CD4-positive, alpha-beta T cell treated with Interleukin-4 for 4 hours (primary cell): ENCODE measurements at places on chromosomes 12 and 14.

GRCh38 chr12:41186026-41186425 is 2.1 kb upstream of the PDZRN4 start:
- DNase-seq = no peak

DNA sequence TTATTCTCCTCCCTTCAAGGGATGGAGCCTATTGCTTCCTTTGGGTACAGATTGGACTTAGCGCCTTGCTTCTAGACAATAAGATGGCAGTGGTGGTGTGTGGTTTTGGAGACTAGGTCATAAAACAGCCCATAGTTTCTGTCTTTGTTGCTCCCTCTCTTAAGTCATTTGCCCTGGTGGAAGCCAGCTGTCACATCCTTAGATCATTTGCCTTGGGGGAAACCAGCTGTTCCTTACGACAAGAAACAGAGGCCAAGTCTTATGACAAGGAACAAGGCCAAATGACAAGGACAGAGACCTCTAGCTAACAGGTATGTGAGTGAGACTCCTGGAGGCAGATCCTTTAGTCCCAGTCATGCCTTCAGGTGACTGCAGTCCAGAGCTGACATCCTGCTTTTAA is 9.2 kb upstream of the PALS1 start:
- no peak for DNase-seq

DNA sequence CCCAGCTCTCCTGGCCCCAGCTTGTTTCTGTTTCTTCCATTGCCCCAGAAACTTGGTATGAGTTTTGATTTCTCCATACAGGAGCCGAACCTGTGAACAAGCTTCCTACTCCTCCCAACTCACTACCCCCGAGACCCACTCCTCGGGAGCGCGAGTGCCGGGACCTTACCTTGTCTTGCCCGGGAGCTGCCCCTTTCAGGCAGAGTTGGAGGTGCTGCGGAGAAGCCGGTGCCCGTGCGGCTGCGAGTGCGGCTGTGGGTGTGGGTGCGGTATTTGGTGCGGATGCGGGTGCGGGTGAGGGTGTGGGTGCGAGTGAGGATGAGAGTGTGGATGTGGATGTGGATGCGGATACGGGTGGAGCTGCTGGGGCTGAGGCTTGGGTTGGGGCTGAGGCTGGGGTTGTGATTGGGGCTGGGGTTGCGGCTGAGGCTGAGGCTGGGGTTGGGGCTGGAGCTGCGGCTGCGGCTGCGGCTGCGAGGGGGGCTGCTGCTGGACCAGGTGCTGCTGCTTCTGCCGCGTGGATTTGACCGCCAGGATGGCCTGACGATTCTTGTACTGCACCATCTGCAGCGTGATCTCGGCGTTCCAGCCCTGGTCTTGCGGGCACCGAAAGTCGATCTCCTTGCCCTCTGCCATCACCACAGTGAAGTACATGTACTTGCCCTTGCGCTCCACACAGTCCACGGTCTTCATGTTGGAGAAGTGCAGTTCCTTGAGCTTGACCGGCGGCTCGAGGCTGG is 1.1 kb downstream of the PHLDA1 start:
- peak; percentile 71 for DNase-seq

GRCh38 chr12:88062474-88062873 is 33.3 kb upstream of the C12orf50 start:
- no peak for DNase-seq

DNA sequence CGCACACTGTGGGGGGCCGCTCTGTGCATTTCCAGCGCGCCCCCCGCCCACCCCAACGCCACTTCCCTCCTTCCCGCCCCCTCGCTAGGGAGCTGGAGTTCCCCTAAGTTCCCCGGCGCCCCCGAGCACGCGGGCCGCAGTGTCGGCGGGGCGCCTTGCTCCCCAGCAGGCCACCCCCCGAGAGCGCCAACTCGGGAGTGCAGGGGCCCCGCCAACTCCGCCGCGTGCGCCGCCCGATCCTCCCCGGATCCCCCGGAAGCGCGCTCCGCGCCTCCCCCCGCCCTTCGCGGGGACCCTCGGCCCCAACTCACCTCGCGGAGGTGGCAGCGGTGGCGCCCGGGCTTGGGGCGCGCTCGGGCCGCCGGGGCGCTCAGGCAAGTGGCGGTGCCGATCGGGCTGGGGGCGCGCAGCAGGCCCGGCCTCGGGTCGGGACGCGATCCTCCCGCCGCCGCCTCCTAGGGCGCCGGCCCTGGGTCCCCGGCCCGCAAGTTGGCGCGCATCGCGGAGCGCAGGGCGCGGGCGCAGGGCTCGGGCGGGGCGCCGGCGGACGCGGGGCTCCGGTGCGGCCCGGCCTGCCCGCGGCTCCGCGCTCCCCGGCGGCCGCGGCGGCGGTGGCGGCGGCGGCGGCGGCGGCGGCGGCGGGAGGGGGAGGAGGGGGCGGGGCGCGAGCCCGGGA is at the start of gene NCOR2:
NCOR2 (minus strand) TSS at position 616 of the 676 bp plus-strand sequence. CDS start 72,361 bp downstream, outside the sequence.
- no peak for DNase-seq

DNA sequence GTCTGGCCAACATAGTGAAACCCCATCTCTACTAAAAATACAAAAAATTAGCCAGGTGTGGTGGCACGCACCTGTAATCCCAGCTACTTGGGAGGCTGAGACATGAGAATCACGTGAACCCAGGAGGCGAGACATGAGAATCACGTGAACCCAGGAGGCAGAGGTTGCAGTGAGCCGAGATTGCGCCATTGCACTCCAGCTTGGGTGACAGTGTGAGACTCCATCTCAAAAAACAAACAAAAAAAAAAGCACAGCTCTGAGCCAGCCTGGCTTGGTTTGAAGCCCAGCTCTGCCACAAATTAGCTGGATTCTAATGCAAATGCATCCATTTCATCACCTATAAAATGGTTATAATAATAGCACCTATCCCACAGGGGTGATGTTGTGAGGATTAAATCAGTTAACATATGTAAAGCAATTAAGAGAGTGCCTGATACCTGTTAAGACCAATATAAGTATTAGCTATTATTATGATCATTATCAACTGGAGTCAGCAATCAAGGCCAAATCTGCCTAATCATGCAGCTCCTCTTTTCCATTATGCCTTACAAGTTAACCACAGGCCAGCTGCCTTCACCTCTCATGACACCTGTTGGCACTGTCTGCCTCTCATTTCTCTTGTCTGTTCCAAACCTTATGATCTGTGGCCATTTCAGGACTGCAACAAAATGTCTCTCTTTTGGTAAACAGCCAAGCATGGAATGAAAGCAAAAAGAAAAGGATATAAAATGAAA is 2.1 kb downstream of the GNPTAB start:
- no peak for DNase-seq

DNA sequence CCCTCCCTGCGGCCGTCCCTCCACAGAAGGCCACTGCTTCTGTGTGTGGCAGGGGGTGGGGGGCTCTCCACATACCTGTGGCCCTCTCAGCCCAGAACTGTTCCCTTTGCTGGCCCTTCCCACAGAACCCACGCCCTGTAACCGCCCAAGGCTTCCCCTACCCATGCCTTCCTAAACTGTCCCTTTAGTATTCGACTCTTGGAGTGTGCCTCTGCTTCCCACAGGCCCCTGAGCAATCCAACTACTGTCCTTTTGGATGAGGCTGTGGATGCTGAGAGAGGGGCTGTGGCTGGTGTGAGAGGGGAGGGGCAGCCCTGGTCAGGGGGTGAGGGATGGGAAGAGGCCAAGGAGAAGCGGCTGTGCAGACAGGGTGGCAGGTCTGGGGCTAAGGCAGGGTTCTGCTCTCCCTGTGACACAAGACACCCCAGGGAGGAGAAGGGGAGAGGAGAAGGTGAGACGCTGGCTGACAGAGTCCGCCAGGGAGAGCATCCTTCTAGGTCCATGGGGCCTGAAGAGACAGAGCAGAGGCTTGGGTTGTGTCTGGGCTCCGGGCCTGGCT is 46.0 kb downstream of the DLK1 start:
- DNase-seq = no peak

DNA sequence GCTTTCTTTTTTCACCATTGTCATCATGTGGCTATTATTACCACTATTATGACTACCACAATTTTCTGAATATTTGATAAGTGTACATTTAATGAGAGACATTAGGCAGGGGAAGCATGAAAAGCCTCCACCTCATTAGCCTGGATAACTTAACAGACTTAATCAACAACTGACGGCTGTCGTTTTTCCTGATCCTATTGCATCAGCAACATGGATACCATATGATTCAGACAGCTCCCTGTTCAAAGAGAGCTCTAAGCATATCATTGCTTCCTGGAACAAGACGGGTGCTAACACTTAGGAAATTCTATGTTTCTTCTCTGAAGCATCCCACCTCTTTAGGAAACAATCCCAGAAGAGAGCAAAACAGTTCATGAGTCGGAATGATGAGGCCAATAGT is 765.2 kb downstream of the NOVA1 start:
- no peak for DNase-seq

DNA sequence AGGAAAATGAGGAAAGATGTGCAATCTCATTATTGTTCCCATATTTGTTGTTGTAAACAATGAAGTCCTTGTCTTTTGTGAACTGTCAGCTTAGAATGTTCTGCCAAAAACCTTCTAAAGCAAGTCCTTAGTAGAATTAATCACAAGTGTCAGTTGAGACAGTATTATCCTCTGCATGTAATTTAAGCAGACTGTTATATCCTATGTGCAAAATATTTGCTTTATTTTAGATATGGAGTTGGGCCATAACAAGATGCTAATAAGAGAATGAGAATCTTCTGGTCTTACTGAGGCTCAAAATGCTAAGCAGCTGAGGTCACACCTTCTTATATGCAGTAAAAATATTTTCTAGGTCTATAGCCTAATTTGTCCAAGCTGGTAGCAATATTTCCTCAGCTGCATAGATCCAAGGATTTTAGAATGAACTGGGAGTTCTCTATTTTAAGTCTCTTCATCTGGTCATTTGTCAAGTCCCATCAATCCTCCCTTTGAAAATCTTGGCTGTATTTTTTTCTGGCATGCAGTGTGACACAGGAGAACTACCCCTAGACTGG is 222.3 kb upstream of the NAV3 start:
- no peak for DNase-seq

DNA sequence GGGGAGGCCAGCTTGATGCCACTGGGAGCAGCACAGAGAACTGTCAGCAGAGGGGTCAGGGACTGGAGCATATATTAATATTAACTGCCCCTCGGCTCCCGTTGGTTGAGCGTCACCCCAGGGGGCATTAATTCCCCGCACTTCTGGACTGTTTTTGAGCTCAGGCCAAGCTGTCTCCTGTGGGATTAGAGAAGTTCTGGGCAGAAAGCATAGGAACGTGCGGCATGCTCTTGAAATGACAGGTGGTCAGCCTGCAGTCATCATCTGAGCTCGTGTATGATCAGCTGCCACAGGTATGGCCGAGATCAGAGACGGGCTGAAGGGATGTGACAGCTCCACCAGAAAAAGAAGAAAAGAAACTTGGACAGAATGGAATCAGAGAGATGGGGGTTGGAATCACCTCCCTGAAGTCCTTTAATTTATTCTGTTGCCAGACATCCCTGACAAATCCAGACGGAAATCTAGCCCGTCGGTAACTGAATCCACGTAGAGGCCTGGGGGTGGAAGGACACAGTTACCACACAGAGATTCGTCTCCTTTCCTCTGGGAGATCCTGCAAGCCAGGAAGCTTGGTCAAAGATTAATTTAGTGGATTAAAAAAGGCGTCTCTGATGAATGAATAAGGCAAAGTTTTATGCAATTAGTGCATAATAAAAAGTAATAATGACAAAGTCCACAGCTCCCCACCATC is 23.6 kb downstream of the NR1H4 start:
- DNase-seq = no peak

DNA sequence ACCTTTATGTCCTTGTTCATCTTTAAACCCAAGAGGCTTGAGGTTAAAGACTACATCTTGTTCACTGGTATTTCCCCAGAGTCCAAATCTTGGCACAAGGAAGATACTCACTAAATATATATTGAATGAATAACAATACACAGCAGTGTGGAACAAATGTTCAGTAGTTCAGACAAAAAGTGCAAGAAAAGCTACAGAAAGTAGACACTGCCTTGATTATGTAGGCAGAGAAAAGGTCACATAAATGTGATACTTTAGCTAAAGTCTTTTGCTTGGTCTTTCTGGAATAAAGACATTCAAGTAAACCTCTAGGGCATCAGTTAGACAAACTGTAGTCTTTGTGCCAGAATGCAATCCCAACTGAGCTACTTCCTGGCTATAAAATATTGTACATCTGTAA is 157.0 kb downstream of the TMEM117 start:
- DNase-seq = no peak

- no peak for DNase-seq
Measured at GRCh38 chr12:105820429-105821125, 318.2 kb downstream of the NUAK1 start.

- no peak for DNase-seq
Measured at GRCh38 chr12:4024701-4025100, 151.5 kb upstream of the PARP11 start.

- DNase-seq = no peak
Measured at GRCh38 chr14:38389681-38390080, 133.8 kb upstream of the CLEC14A start.
